ENCODE measurements at places on chromosomes 12 and 14.

DNA sequence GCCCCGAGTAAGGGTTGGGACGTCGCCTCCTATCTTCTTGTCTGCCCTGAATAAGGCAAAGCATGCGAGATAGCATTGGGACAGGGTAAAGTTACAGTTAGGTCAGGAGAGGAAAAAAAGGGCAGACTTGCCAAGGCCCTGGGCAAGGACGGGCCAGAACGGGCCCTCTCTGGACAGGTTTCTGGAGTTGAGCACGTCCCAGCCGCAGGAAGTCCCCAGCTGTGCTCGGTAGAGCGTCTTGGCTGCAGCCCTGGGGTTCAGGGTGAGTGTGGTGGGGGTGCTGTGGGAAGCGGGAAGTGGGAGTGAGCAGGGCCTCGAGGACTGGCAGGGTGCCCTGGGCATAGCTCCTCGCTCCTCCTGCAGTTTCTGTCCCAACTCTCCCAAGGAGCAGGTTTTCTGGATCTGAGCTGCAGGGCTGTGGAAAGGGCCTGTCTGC is 5.4 kb downstream of the RPS6KL1 start:
- DNase-seq: no peak

- peak; percentile 7 for DNase-seq
Observed at GRCh38 chr14:35121026-35121886, 534 bp downstream of the PPP2R3C start.

DNA sequence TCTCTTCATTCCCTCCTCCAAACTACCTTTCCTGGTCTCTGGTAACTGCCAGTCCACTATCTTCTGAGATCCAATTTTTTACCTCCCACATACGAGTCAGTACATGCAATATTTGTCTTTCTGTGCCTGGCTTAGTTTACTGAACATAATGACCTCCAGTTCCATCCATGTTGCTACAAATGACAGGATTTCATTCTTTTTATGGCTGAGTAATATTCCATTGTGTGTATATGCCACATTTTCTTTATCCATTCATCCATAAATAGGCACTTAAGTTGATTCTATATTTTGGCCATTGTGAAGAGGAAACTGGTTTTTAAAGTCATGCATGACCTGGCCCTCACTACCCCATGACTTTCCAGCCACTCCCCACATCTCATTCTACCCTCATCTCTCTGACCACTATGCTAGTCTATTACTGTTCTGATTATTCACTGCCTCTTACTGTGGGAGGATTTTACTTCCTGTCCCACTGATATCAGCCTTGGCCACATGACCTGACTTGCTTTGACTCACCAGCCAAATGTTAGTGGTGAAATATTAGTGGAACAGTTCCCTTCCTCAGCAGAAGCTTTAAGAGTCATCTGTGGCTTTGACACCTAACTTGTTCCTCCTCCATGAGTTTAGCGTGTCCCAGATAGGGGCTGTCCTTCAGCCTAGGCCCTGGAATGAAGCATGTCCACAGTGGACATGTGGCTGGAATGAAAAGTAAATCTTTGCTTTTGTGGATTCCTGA is 52.2 kb downstream of the GOLGA5 start:
- DNase-seq: no peak

DNA sequence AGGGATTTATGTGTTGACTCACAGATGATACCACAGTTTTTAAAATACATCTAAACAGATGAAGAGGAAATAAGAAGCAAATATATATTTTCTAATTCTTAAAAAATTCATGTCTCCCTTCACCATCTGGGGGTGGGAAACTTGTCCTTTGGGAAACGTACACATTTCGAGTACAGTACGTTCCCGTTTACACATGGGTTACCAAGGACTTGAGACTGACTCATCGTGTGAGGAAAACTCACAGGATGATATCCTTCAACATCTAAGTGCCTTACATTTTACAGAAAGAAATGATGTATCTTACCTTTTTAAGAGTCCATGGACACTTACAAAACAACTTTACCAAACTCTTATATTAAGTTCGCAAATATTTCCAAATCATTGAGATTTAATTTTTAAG is 16.0 kb upstream of the FBLN5 start:
- no peak for DNase-seq

GRCh38 chr14:20652996-20653975 is 11.8 kb upstream of the OR6S1 start:
- peak; percentile 65 for DNase-seq

GRCh38 chr14:43803076-43803689 is 703.9 kb downstream of the FSCB start:
- DNase-seq: no peak

DNA sequence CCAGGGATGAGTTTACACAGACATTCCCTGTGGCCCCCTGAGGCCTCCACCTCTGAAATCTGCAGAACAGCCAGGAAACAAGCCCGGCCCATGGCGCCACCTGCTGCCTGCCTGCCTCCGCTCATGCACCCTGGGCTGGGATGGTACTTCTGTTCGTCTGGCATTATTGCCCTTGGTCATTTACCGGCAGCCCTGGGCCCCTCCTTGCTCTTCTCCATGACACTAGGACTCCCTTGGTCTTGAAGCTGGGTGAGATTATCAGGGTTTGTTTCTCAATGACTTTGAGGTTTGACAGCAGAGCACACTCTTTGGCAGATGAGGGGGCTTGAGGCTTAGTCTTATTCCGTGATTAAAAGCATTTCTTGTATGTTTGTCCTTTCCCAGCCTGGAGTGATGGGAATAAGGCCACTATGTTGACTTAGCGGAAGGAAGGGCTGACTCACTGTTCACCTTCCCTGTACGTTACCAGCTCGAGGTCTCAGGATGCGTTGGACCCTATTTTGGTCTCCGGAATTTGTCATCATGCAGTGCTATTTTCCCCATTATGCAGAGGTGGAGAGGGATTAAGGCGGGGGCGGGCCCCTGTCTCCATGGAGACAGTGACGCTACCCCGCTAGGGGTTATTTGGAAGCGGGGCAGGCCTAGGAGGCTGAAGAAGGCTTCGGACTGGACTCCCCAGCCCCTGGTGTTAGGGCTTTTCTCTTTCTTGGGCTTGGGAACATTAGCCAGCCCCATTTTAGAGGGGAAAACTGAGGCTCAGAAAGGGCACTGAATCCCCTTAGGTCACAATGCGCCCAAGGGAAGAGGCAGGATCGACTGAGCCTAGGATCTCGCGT is 706 bp upstream of the PEX5 start:
- peak; percentile 60 for DNase-seq

DNA sequence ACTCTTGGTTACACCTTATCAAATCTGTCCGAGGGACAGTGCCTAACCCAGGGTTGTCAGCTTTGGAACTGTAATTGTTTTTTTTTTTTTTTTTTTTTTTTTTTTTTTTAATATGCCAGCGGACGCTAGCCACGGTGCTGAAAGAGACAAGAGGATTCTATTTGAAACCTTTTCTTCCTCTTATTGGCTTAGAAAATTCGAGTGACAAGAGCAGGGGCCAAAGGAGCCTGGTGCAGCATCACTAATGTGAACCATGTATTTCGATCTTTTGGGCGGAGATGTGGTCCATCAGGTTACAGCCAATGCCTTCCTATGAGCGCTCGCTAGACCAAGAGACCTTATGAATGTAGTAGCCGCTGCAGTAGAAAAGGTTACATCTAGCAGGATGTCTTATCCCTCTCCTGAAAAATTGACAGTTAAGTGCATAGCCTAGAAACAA is 922 bp downstream of the PTPRR start:
- DNase-seq: no peak

GRCh38 chr12:132904718-132905328 is 17.4 kb upstream of the CHFR start:
- peak; percentile 96 for DNase-seq

DNA sequence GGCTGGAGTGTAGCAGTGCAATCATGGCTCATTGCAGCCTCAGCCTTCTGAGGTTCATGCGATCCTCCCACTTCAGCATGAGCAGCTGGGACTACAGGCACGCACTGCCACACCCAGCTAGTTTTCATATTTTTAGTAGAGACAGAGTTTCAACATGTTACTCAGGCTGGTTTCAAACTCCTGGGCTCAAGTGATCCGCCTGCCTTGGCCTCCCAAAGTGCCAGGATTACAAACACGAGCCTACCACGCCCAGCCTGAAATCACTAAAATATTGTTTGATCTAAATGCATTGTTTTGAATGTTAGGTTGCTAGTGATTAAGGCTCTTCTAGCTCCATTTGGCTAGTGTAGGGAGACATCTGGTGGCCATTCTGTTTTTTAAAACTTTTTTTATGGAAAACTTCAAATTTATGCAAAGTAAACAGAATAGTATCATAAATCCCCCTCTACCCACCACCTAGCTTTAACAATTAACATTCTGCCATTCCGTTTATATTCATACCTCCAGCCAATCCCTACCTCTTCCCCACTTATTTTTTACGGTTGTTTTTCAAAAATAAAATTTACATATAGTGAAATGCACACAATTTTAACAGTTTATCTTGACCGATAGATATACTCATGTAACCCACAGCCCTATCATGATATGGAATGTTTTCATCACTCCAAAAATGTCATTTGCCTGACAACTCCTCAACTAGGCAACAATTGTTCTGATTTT is 37.8 kb downstream of the MYO1H start:
- DNase-seq: no peak

- DNase-seq: no peak
Observed at GRCh38 chr12:12467688-12468261, 94.9 kb downstream of the DUSP16 start.

All from stimulated activated CD4-positive, alpha-beta T cell treated with anti-CD3 and anti-CD28 coated beads, Interleukin-2, amount 100 ng/mL, for 48 hours (primary cell).